Activated CD8-positive, alpha-beta memory T cell treated with anti-CD3 and anti-CD28 coated beads for 1 hour (primary cell): ENCODE measurements at places on chromosomes 1 and 21.

DNA sequence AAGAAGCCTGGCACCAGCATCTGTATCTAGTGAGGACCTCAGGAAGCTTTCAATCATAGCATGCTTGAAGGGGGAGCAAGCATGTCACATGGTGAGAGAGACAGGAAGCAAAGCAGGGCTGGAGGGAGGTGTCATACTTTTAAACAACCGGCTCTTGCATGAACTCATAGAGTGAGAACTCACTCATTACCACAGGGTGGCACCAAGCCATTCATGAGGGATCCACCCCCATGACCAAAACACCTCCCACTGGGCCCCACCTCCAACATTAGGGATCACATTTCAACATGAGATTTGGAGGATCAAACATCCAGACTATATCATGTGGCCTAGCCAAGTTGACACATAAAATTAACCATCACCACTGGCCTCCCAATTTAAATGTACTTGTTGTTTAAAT is 125.1 kb upstream of the KCND3 start:
- no peak for DNase-seq

GRCh38 chr1:154206196-154206595 is at the start of gene CFAP141:
Gene CFAP141 (minus strand): TSS chr1:154206333. CDS start chr1:154206307, 26 bp downstream.
- no peak for DNase-seq

DNA sequence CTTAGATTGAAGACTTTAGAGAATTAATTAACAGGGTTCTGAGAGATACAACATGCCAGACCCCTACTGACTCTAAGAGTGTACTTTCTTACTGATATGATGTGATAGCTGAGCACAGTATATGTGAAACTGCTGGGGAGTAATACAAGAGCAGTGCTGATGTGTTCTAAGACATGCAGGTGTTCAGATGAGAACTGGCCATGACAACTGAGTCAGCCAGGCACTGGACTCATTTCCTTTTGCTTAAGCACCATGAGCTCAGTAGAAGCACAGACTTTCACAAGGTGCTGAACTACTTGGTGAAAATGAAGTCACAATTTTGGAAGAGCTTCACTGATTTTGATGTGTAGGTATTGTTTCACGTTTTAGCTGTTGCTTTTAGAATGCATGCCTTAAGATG is 15.9 kb upstream of the POGZ start:
- no peak for DNase-seq

DNA sequence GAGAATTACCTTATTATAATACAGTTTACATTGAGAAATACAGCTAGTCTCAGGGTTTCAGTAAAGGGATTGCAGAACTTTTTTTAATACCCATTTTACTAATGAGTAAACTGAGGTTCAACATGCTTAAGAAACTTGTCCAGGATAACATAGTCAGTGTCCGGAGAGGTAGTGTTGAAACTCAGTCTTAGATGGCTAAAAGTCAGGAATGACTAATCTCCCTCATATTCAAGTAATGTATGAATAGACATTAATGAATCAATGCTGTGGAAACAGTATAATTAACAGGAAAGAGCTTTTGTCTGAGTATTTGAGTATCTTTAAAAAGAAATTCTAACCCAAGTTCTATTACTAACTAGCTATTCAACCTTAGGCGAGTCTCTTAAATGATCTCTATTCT is 397.6 kb downstream of the PLA2G4A start:
- no peak for DNase-seq

GRCh38 chr1:169765580-169766331 is 29.0 kb downstream of the METTL18 start:
- DNase-seq = no peak

DNA sequence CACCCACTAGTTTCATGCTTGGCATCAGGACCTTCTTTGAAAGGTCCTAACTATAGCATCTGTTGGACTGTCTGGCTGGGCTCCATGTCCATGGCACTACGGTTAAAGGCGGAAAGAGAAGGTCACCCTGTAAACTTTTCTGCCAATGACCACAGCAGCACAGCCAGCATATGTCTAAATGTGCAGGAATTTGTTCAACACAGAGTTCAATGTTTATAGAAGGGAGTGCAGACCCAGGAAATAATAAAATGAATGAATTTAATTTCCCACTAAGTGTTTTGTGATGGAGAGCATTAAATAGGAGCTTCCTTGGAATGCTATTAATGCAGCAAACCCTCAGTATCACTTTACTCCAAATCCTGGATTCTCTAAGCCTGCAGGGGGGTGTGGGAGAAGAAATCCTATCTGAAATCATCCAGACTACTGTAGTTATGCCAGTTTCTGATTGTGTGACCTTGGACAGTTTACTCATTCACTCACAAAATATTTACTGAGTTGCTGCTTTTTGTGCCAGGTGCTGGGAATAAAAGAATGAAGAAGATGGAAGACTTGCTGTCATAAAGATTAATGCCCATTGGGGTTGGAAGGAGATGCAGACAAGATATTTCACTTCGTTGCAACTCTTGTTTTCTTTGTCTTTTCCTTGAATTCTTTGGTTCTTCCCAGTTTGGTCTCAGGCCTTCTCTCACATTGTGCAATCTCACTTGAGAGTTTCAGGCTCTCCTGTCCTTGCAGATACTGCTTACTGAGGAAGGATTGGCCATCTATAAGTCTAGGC is 195.0 kb downstream of the ROR1 start:
- no peak for DNase-seq

DNA sequence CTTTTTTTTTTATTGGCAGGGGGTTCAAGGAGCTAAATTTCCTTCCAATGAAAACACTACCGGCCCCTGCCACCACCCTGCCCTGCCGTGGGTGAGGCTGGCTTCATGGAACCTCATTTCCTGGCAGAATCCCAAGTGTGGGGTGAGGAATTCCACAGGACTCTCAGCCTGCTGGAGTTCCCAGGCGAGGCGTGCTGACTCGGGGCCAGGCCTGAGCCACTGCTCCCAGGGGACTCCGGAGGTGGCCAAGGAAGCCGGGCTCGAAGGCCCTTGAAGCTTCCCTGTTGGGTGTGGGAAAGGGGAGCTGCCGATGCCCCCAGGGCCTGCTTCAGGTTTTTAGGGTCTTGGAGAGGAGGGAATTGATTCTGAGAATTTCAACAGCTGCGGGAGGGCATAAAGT is 95.3 kb upstream of the ACTRT2 start:
- DNase-seq = no peak

- no peak for DNase-seq
These were observed 1.9 kb downstream of the MEX3A start for GRCh38 chr1:156080241-156080862.

DNA sequence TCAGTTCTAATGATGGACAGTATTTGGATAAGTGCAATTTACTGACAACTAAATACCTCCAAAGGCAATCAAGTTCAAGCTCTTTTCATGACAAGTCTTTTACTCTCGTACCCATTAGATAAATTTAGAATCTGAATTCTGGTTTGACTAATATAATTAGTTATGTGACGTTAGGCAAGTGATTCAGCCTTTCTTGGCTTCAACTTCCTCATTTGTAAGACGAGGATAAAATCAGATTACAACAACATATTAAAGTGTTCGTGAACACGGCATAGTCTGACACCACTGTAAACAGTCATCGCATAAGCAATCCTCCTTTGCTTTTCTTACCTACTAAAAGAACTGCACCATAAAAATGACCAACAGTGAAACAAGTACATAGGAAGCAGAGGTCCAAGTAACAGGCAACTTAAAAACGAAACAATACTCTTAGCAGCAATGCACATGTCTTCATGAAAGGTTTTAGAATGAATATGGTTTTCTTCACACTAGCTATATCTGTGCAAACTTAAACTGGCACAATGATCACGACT is 25.7 kb downstream of the COA6 start:
- no peak for DNase-seq

DNA sequence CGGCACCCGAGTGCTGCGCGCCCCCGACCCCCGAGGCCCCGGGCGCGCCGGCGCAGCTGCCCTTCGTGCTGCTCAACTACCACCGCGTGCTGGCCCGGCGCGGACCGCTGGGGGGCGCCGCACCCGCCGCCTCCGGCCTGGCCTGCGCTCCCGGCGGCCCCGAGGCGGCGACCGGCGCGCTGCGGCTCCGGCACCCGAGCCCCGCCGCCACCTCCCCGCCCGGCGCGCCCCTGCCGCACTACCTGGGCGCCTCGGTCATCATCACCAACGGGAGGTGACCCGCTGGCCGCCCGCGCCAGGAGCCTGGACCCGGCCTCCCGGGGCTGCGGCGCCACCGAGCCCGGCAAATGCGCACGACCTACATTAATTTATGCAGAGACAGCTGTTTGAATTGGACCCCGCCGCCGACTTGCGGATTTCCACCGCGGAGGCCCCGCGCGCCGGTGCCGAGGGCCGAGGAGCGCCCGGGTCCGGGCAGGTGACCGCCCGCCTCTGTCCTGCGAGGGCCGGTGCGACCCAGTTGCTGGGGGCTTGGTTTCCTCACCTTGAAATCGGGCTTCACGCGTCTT is 49.0 kb downstream of the SIM2 start:
- no peak for DNase-seq

GRCh38 chr1:87362834-87363426 is 34.2 kb downstream of the LMO4 start:
- DNase-seq = no peak
